Activated CD4-positive, alpha-beta T cell treated with anti-CD3 and anti-CD28 coated beads for 1 hour (primary cell): ENCODE measurements at places on chromosomes 7 and 10.

DNA sequence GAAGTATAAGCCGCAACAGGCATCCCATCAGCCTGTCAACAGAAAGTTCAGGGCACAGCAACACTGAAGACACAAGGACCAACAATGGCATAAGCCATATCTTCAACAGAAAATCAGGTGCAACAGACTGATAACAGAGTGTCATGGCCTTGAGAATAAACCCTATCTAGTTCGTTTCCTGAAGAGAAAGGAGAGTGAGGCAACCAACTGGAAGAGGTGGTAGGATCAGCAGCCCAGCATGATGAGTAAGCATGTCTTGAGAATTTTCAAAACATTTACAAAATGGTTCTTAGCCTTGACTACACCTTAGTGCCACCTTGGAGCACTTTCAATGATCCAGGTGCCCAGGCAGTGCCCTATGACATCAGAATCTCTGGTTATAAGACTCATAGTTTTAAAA lies 290.2 kb upstream of the SEMA3C start:
- DNase-seq: no peak

DNA sequence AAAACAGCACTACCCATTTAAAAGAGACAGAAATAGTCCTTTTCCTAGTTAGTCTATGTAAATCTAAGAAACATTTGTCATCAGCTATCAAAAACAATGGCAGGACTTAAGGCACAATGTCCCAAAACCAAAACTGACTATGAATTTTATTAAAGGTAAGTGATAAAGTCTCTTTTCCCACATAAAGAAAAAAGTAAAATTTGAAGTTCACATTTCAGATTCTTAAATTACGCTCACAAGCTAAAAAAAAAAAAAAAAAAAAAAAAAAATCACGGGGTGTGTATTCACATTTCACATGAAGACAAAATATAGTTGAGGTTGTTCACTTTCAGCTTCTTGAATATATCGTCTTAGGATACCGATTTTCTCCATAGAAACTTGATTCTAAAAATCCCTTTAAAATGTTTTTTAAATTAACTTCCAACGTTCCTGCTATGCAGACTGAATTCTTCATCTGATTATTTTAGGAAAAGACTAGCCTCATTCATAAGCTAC lies 1.6 kb downstream of the P4HA1 start:
- no peak for DNase-seq

- no peak for DNase-seq
Observed at GRCh38 chr10:49327036-49327813, 28.3 kb downstream of the C10orf71 start.

GRCh38 chr7:47830015-47830414 lies 118.3 kb downstream of the PKD1L1 start:
- no peak for DNase-seq

- DNase-seq: peak; percentile 84
Observed at GRCh38 chr7:77798394-77799077, at the start of the genes PHTF2 and TMEM60. PHTF2 (plus strand) TSS chr7:77798773. TMEM60 (minus strand) TSS chr7:77798434; CDS start chr7:77794373, 4,061 bp downstream.

GRCh38 chr7:56483153-56483552 lies 366.9 kb upstream of the NUPR2 start:
- DNase-seq: no peak

- DNase-seq: no peak
Observed at GRCh38 chr10:85995791-85996190, 370.8 kb downstream of the GRID1 start.

GRCh38 chr7:148419856-148420832 lies 170.4 kb upstream of the C7orf33 start:
- no peak for DNase-seq

GRCh38 chr7:30896036-30896435 lies 15.6 kb upstream of the AQP1 start:
- DNase-seq: no peak

DNA sequence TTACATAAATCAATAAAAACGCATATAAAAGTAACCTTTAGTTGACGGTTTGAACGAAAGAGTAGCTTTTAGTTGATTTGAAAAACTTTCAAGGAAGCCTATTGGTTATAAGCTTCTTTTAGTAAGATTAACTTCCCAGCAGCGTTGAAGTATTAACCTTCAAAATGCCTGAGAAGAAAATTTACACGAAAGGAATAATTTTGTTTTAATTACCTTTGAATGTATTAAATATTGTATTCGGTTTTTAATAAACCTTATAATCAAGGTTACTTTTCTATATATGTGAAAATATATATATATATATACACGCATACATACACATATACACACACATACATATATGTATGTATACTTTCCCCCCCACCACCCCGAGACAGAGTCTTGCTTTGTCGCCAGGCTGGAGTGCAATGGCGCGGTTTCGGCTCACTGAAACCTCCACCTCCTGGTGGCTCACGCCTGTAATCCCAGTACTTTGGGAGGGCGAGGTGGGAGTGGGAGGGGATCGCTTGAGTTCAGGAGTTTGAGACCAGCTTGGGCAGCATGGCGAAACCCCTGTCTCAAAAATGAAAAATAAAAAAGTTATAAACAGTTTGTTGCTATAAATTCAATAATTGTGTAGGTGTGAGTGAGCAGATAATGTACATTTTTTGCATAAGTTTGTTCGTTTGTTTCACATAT lies 57.6 kb upstream of the EZH2 start:
- peak; percentile 44 for DNase-seq

- DNase-seq: peak; percentile 53
Observed at GRCh38 chr10:62817766-62818425, 1.7 kb upstream of the EGR2 start.
